ENCODE measurements at places on chromosomes 2 and 18.

DNA sequence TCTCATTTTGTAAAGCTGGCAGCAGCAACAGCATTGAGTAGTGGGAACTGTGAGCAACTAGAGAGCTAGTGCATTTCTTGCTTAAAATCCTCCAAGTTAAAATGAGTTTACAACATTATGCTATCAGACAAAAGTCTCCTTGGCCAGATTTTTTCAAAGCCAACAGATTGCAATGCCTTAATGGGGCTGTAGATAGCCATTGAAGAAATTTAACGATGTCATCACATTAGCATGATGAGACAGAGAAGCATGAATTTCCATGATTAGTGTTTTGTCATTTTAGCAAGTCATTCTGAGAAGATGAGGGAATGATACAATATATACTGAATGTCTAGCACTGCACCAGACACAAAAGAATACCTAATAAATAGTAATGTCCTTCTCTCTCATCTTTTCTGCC, 307.5 kb upstream of the REG3G start:
- no peak for DNase-seq

- no peak for DNase-seq
Measured at GRCh38 chr2:219638948-219639755, 11.7 kb downstream of the SLC4A3 start.

DNA sequence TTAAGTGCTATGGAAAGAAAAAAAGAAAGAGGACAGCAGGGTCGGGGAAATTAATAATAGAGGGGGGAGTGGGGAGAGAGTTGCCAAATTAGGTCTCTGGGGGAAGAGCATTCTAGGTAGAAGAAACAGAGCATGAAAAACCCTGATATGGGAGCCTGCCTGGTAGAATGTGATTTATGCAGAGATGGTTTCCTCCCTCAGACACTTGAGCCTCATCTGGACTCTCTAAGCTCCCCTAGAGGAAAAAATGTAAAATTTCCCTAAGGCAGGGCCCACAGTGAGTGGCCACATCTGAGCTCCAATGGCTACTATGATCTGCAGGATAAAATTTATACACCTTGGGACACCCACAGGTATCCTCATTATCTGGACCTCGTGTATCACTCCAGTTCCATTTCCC, 20.6 kb upstream of the EPAS1 start:
- DNase-seq = no peak

GRCh38 chr2:9236045-9236344, 29.4 kb downstream of the ASAP2 start:
- DNase-seq = no peak

- no peak for DNase-seq
Measured at GRCh38 chr2:126793885-126794613, 104.6 kb upstream of the TEX51 start.

GRCh38 chr2:101398116-101398821, 11.0 kb upstream of the CREG2 start:
- DNase-seq = no peak

DNA sequence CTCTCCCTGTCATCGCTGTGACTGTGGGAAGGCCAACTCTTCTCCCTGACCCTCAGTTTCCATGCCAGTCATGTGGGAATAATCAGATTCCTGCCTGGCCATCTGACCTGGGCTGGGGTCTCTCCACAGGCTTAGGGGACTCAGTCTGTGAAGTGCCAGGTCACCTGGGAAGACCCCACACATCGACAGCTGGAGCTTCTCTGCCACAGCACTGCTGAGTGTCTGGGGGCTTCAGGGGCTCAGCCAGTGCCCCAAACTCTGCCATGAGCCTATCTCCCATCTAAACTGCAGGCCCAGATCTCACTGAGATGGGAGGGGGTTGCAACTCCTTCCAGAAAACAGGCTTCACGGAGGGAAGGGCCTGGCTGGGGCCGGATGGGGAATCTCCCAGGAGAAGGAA, 42.0 kb upstream of the OTOS start:
- no peak for DNase-seq

DNA sequence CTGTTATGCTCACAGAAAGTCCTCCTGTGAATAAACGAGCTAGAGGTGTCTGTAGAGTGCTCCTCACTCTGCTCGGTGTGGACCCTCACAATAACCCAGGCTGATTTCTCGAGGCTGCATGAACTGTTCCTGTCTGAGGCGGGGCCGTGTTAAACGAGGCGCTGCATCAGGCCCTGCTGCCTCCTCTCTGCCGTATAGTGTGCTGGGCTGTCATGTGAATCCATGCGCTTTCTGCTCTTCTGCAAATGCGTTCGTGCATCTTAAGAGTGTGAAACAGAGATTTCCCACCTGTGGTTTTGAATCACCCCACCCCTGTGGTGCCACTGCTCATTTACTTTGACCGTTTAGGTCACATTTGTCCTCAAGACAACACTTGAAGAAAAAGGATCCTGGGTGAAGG, 26.2 kb downstream of the TRAF3IP1 start:
- DNase-seq = no peak
